ENCODE measurements at places on chromosomes 1 and 21.

DNA sequence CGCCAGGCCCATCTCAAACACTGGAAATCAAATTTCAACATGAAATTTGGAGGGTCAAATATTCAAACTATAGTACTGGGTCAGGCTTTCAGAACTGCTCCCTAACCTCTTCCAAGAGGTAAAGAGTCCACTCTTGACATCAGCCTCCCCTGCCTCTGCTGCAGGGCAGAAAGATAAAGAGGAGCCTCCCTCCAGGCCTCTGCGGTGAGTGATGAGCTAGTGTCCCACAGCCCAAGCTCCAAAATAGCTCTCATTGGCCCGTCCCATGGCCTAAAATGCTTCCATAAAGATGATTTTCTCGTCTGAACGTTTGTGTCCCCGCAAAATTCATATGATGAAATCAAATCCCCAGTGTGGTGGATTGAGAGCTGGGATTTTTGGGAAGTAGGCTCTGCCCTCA is 33.7 kb upstream of the CCSAP start:
- DNase-seq, result no peak

DNA sequence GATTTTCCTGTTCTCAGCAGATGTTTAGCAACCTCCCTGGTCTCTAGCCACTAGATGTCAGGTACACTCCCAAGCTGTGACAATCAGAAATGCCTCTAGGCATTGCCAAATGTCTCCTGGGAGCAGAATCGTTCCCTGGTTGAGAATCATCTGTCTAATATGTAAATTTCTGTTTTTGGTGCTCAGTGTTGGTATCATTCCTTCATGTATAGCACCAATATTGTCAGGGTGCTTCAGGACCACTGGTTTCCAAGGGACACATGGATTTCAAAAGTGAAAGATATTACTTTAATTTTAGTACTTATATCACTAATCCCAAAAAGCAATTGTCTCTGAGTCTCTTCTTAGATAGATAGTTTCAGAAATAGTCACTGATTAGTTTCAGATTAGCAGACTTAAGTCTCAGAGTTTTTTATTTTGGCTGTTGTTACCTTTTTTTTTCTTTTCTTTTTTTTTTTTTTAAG is 160.1 kb downstream of the PTPRC start:
- no peak for DNase-seq

DNA sequence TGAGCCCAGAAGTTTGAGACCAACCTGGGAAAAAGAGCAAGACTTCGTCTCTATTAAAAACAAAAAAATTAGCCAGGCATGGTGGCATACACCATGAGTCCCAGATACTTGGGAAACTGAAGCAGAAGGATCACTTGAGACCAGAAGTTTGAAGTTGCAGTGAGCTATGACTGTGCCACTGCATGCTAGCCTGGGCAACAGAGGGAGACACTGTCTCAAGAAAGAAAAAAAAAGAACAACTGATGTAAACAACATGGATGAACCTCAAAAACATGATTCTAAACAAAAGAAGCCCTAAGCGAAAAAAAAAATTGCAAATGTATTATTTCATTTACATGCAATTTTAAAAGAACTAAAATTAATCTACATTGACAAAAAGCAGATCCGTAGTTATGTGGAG is 9.0 kb downstream of the LRRC40 start:
- no peak for DNase-seq

- no peak for DNase-seq
Measured at GRCh38 chr1:207414606-207415108, 39.5 kb upstream of the CR2 start.

GRCh38 chr1:198577444-198577843 is 37.0 kb upstream of the ATP6V1G3 start:
- no peak for DNase-seq

- no peak for DNase-seq
Measured at GRCh38 chr1:204255966-204256365, 42.2 kb upstream of the GOLT1A start.

- DNase-seq, result no peak
Measured at GRCh38 chr1:212595229-212595628, 13.3 kb upstream of the ATF3 start.

Data from activated CD4-positive, alpha-beta T cell treated with anti-CD3 and anti-CD28 coated beads for 24 hours (primary cell).